ENCODE measurements at places on chromosomes 12 and 14. TPM values are rescaled to one million over a fixed set of nuclear protein-coding genes. Genes with fewer than 3 reads are reported as not detected.

- peak; percentile 47 for DNase-seq
- H3K4me1 ChIP-seq = no peaks in the 10 kb centered on the region
- no peaks in the 10 kb centered on the region for H3K36me3 ChIP-seq
- H3K27me3 ChIP-seq = 0 out of 3 replicates have a peak, but pooled peaks cover 4% of the 10 kb centered on the region
- H3K4me3 ChIP-seq = no peak overlapping the region
These were observed 48.7 kb upstream of the CDKN3 start for GRCh38 chr14:54348001-54348611.

GRCh38 chr14:102991376-102991775 is 66.0 kb downstream of the CDC42BPB start:
- H3K27ac ChIP-seq = no peak overlapping the region
- peaks cover 7% of the 10 kb centered on the region for H3K36me3 ChIP-seq
- no peak overlapping the region for H3K4me3 ChIP-seq
- DNase-seq = no peak
- H3K27me3 ChIP-seq = no peaks in the 10 kb centered on the region
- no peaks in the 10 kb centered on the region for H3K4me1 ChIP-seq

The ADCY6 gene
- 0.49 TPM for polyA plus RNA-seq

GRCh38 chr14:63542231-63542999 is 762 bp downstream of the PPP2R5E start:
- peak overlapping the region; percentile 89 for H3K4me3 ChIP-seq
- peaks cover 20% of the 10 kb centered on the region for H3K36me3 ChIP-seq
- DNase-seq = peak; percentile 33
- no peaks in the 10 kb centered on the region for H3K27me3 ChIP-seq
- H3K27ac ChIP-seq = peak overlapping the region; percentile 82

- DNase-seq = no peak
- H3K27ac ChIP-seq = no peak overlapping the region
- no peaks in the 10 kb centered on the region for H3K36me3 ChIP-seq
- peaks cover 13% of the 10 kb centered on the region for H3K27me3 ChIP-seq
These were observed 8.3 kb downstream of the BMP4 start for GRCh38 chr14:53948205-53948884.

DNA sequence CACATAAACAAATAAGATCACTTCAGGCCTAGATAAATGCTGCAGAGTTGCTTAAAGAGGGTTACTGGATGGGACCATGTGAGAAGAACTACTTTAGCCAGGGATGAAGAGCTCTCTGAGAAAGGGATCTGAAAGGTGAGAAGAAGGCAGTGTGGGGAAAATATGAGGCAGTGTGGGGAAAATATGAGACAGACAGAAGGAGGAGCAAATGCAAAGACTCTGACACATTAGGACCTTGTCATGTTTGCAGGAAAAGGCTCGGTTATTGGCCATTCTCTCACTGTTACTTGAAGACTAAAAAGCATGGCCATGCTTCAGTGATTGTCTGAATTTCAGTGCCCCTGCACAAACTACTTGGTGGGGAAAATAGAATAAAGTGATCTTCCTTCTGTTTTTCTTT is 22.7 kb upstream of the TRIM9 start:
- H3K27me3 ChIP-seq = no peaks in the 10 kb centered on the region
- no peak overlapping the region for H3K4me3 ChIP-seq
- no peak overlapping the region for H3K27ac ChIP-seq
- no peaks in the 10 kb centered on the region for H3K4me1 ChIP-seq
- no peak for DNase-seq

The ANKRD33 gene
- not detected for polyA plus RNA-seq

The IL31 gene
- not detected for polyA plus RNA-seq

DNA sequence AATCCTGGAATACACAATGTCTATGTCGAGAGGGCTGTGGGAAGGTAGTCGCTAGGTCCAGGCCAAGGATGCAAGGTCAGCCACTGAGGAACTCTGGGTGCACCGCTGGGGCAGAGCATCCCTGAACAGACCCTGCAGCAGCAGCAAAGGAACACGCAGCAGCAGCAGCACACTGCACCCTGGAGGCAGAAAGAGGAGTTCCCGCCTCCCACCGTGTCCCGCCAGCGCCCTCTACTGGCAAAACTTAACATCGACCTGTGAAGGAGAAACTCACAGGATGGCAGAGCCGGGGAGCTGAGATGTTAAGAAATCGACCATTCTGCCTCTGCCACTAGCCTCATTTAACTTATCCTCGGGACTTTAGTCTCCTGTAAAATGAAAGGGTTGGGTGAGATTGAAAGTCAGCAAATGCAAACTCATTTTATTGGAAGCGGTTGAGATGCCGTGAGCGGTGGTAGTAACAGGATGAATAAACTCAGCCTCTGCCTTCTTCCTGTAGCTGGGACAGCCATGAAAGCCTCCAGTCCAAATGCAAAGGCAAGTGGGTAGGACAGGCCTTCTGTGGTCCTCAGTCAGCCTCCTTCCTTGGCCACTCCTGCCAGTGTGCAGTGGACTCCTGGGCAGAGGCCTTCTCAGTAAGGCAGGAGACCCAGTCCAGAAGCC is 45.6 kb downstream of the STAB2 start:
- no peak overlapping the region for H3K4me3 ChIP-seq
- no peaks in the 10 kb centered on the region for H3K27me3 ChIP-seq
- H3K4me1 ChIP-seq = no peaks in the 10 kb centered on the region

GRCh38 chr12:83859021-83859420 is 1053.6 kb downstream of the SLC6A15 start:
- no peak overlapping the region for H3K27ac ChIP-seq
- DNase-seq = no peak
- H3K4me1 ChIP-seq = no peaks in the 10 kb centered on the region
- H3K4me3 ChIP-seq = no peak overlapping the region
- no peaks in the 10 kb centered on the region for H3K36me3 ChIP-seq

DNA sequence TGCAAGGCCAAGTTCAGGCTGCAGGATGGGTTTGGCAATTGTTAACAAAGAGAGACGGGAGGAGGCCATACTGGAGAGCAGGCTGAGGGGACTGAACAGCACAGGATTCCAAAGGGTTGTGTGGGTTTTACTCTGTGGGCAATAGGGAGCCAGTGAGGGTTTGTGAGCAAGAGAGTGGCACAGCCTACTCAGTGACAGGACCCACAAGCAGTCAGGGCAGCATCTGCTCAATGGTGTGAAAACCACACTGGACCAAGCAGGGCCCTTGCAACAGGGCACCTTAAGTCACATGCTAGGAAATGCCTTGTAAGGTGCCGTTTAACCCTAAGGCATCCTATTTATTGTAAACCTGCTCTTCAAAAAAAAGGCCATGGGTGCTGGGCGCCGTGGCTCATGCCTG is 22.0 kb downstream of the SYNE3 start:
- H3K27me3 ChIP-seq = peaks cover 5% of the 10 kb centered on the region
- no peak overlapping the region for H3K27ac ChIP-seq
- H3K4me3 ChIP-seq = no peak overlapping the region
- H3K4me1 ChIP-seq = no peaks in the 10 kb centered on the region
- H3K36me3 ChIP-seq = no peaks in the 10 kb centered on the region

The WNT1 gene
- not detected for polyA plus RNA-seq

The ASCL1 gene
- 0.09 TPM for polyA plus RNA-seq

The ANKS1B gene
- polyA plus RNA-seq = 0.08 TPM

The KRT6A gene
- polyA plus RNA-seq = not detected

The CLEC7A gene
- not detected for polyA plus RNA-seq

The TBC1D30 gene
- polyA plus RNA-seq = 0.48 TPM

DNA sequence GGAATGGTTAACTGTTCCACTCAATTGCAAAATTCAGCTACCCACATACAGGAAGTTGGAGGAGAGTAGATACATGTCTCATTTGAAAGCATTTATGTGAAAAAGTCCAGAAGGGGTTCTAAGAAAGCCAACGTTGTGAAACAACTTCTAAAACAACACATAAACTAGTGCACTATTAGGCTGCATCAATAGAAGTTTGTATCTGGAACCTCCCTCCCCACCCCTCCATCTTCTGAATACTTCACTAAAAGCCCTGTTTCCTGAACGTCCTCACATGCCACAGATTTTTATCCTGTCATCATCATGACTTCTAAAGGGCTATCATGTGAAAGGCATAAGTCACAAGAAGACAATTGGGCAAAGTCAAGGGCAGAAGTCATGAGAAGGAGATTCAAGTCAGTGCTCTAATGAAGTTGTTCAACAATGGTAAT is 5.5 kb downstream of the KRT79 start:
- peaks cover 32% of the 10 kb centered on the region for H3K27me3 ChIP-seq
- no peaks in the 10 kb centered on the region for H3K4me1 ChIP-seq
- H3K4me3 ChIP-seq = no peak overlapping the region

GRCh38 chr14:83140756-83141155 is 1607.1 kb upstream of the SEL1L start:
- H3K36me3 ChIP-seq = no peaks in the 10 kb centered on the region
- H3K27me3 ChIP-seq = no peaks in the 10 kb centered on the region
- H3K4me1 ChIP-seq = no peaks in the 10 kb centered on the region
- DNase-seq = no peak
- H3K4me3 ChIP-seq = no peak overlapping the region

The ACOT6 gene
- polyA plus RNA-seq = not detected

The TEX52 gene
- not detected for polyA plus RNA-seq

The CLEC9A gene
- not detected for polyA plus RNA-seq

The GALNT9 gene
- polyA plus RNA-seq = not detected

The RND1 gene
- polyA plus RNA-seq = not detected

The LRFN5 gene
- polyA plus RNA-seq = 0.07 TPM

GRCh38 chr14:74893614-74894091 is 11.9 kb downstream of the DLST start:
- peaks cover 92% of the 10 kb centered on the region for H3K36me3 ChIP-seq
- no peak overlapping the region for H3K27ac ChIP-seq
- no peak for DNase-seq
- H3K4me1 ChIP-seq = peaks cover 5% of the 10 kb centered on the region
- H3K4me3 ChIP-seq = no peak overlapping the region

GRCh38 chr12:22543246-22544037 is 900 bp downstream of the C2CD5 start:
- no peaks in the 10 kb centered on the region for H3K27me3 ChIP-seq
- peak overlapping the region; percentile 94 for H3K27ac ChIP-seq
- peaks cover 3% of the 10 kb centered on the region for H3K36me3 ChIP-seq
- DNase-seq = peak; percentile 46
- peaks cover 15% of the 10 kb centered on the region for H3K4me1 ChIP-seq

The NFE2 gene
- 229 TPM for polyA plus RNA-seq

- no peak overlapping the region for H3K27ac ChIP-seq
- H3K36me3 ChIP-seq = no peaks in the 10 kb centered on the region
- no peaks in the 10 kb centered on the region for H3K4me1 ChIP-seq
- H3K4me3 ChIP-seq = no peak overlapping the region
- H3K27me3 ChIP-seq = no peaks in the 10 kb centered on the region
These were observed 1017.4 kb downstream of the DIO2 start for GRCh38 chr14:79193689-79194477.

- H3K27ac ChIP-seq = no peak overlapping the region
- no peaks in the 10 kb centered on the region for H3K4me1 ChIP-seq
- DNase-seq = no peak
- H3K36me3 ChIP-seq = no peaks in the 10 kb centered on the region
- H3K27me3 ChIP-seq = 0 out of 3 replicates have a peak, but pooled peaks cover 2% of the 10 kb centered on the region
These were observed 158.2 kb downstream of the FOXN3 start for GRCh38 chr14:89258728-89259273.

DNA sequence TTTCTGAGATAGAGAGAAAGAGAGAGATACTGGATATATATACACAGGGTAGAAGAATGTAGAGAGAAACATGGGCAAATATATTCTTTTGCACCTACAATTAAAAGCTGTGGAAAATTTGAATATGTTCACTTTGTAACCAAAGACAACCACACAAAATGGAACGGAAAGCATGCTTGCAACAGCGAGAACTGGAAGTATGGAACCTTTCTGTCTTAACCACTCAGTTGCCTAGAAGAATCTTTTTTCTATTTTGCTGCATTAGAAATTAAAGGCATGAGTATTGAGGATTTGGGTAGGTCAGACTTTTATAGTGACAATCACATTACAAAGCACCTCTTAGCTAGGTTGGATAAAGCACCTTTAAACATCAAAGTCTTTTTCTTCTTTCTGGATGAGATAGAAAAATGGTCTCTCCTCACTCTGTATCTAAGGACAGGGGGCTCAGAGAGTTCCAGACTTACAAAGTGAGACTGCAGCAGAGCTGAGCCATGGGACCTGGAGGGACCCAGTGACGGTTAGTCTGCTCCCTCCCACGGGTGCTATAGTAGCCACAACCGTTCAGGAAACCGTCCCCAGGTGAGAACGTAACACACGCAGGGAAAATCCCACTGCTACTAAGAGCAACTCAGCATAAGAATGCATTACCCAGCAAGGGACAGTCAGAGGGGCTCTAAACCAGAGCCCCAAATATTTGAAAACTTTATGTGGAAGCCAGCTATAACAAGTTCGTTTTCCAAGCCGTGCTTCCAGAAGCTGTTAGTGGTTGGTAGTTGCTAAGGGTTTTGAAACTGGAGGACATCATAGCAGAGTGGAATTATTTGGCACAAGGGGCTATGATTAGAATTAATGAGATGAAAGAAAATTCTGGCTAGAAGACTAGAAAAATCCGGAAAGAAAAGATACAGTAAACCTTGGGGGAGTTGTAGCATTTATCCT is 97.1 kb downstream of the DAD1 start:
- H3K4me3 ChIP-seq = no peak overlapping the region
- H3K36me3 ChIP-seq = no peaks in the 10 kb centered on the region
- no peaks in the 10 kb centered on the region for H3K4me1 ChIP-seq
- H3K27me3 ChIP-seq = peaks cover 24% of the 10 kb centered on the region

DNA sequence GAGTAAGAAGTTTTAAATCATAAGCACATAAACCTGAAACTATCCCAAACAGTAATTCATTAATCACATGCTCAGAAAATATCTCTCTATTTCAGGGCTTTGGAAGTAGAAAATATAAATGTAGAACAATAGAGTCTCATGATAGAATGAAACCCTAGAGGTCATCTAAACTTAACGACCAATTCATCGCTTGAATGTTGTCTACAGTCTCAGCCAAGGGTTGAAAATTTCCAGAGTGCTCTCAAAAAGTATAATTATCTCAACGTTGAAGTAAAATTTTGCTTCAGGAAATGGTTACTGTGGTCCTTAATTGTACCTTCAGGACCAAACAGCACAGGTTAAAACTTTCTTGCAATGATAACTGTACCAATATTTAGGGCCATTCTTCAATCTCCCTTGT is 1053.6 kb upstream of the SEL1L start:
- no peak for DNase-seq
- no peak overlapping the region for H3K4me3 ChIP-seq
- H3K27ac ChIP-seq = no peak overlapping the region
- H3K36me3 ChIP-seq = no peaks in the 10 kb centered on the region
- no peaks in the 10 kb centered on the region for H3K4me1 ChIP-seq

DNA sequence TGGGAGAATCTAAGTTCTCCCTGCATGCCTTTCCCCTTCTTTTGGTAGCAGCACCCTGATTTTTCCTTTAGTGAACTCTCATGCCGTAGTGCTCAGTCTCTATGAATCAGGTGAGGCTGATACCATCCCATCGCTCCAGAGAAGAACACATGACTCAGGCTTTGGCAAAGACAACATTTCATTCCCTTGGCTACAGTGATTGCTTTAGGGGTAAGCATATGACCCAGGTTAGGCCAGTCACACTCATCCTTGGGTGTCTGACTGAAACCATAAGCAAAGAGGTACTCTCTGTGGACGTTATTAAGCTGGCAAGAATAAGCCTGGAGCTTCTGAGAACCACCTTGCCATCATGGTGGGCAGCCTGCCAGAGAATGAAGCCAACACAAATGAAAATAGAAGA is 141.8 kb downstream of the MYRFL start:
- H3K27me3 ChIP-seq = no peaks in the 10 kb centered on the region
- DNase-seq = no peak
- H3K4me3 ChIP-seq = no peak overlapping the region
- H3K4me1 ChIP-seq = no peaks in the 10 kb centered on the region
